NCI-H2029 (cell line): ENCODE measurements at places on chromosomes 4 and X.

- no peak for DNase-seq
These were observed 15.5 kb downstream of the ZFYVE28 start for GRCh38 chr4:2402941-2403340.

DNA sequence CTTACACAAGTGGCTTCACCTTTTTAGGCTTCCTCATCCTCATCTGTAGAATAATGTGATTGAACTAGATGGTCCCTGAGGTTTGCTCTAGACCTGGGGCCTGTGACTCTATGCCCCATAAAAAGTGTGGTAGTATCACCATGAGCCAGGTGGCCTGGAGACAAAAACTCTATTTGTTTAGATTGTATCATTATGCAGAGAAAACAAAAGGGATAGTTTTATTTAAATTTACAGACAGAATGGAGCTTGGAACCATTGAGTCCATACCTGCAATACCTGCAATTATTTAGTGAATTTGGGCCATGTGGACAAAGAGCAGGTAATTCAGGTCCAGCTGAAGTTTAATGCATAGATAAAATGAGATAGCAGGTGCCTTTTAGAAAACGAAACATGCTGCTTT lies 139.5 kb upstream of the RPL34 start:
- DNase-seq: no peak

DNA sequence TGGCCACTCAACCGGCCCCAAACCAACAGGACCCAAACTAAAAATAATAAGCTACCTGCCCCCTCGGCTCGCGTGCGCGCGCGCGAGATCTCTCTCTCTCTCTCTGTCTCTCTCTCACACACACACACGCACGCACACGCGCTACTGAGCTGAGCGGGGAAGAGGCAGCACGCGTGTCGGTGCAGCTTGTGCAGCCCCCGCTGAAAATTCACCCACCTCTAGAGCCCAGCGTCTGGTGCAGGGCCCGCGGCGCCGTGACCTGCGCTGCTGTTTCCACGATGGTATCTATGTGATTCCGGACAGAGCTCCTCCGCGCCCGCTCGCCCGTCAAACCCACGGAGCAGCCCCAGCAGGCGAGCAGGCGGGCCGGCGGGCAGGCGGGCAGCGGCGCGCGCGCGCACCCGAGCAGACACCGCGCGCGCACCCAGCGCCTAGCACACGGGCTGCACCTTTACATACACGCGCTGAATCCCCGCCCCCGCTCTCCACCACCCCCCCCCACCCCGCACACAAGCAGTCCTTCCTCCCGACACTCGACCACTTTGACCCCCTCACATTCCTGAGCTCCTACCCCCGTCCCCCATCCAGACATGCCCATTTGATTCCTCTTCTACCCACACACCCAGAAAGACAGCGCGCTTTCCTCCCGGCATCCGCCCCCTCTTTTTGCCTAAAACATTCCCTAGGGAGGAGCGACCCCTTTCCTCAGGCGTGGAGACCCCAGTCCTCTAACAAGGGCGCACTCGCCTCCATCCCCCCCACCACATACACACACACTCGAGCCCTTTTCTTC lies 1.0 kb downstream of the SLITRK4 start:
- no peak for DNase-seq

- DNase-seq: no peak
These were observed 66.2 kb downstream of the MAB21L2 start for GRCh38 chr4:150648123-150648522.

- no peak for DNase-seq
These were observed 709.8 kb upstream of the DIAPH2 start for GRCh38 chrX:95974890-95975289.
